ENCODE measurements at places on chromosomes 3 and 15. TPM values are rescaled to one million over a fixed set of nuclear protein-coding genes. Genes with fewer than 3 reads are reported as not detected.

OPA1 gene
- 20.8 TPM for total RNA-seq

FANCD2 gene
- total RNA-seq: 2.3 TPM

APOD gene
- total RNA-seq: 343 TPM

ITPKA gene
- total RNA-seq: 0.33 TPM

WWTR1 gene
- 46.2 TPM for total RNA-seq

CYP1A1 gene
- 1.6 TPM for total RNA-seq

GRCh38 chr15:58114812-58115211, 23.4 kb upstream of the AQP9 start:
- no peaks in the 10 kb centered on the region for H3K36me3 ChIP-seq
- H3K4me3 ChIP-seq: no peak overlapping the region
- peaks cover 6% of the 10 kb centered on the region for H3K4me1 ChIP-seq
- DNase-seq: no peak
- no peaks in the 10 kb centered on the region for H3K27me3 ChIP-seq
- no peak overlapping the region for H3K27ac ChIP-seq

DNA sequence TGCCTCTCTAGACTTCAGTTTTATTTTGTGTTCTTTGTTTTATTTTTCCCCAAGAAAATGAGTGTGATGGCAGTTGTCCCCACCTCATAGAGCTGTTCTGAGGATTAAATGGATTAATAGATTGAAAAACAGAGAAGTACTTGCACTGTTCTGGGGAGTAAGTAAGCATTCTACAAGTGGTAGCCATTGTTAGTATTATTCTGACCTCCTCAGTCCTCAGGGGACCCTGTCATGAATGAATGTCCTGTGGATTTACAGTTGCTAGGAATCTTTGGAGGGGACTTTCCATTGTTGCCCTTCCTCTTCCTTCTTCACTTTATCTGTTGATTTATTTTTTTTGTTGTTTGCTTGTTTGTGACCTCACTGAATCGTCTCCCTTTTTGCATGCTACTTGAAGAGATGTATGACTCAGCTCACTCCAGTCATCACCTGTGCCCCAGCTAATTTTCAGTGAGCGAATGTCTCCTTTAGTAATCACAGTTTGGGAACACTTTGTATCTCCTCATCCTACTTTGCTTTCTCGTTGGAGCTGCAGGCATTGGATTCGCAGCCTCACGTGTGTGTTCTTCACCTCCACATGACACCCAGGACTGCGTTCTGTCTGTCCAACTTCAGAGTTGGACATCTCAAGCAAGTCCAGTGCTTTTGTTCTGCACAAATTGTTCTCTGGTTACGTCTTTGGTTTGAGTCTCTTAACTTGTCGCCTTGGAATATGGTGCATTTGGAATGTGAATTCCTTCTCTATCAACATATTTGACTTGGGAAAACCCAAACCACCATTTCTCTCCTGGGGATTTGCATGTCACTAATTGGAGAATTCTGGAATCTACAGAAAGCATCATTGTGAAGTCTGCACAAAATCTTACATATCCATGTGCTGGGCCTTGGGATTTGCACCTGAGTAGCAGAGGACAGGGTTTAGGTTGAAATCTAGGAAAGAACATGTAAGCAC, 54.5 kb downstream of the LRTM1 start:
- no peaks in the 10 kb centered on the region for H3K27me3 ChIP-seq
- no peak overlapping the region for H3K27ac ChIP-seq
- no peak for DNase-seq
- H3K4me1 ChIP-seq: no peaks in the 10 kb centered on the region
- no peak overlapping the region for H3K4me3 ChIP-seq

DNA sequence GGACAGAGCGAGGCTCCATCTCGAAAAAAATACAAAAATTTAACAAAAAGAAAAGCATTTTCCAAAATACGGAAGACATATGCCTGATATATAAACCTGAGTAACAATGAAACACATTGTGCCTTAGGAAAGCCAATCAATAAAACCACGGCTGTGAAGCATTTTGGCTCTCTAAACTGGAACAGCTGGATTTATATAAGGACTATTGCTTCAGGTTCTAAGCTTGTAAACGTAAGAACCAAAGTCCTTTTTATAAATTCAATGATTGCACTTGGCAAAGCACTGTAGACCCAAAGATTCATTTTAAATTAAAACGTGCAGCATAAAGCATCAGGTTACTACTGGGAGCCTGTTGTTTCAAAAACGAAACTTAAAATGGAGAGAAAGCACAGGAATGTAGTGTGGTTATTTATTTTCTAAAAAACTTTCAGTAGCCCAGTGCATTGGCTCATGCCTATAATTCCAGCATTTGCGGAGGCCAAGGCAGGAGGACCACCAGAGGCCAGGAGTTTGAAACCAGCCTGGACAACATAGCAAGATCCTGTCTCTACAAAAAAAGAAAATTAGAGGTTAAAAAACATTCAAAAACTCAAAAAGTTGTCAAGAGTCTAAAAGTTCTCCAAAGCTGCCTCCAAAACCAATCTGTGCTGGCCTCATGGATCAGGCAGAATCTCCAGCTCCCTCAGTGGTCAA, 61.5 kb downstream of the USF3 start:
- no peak overlapping the region for H3K27ac ChIP-seq
- H3K36me3 ChIP-seq: no peaks in the 10 kb centered on the region
- no peak overlapping the region for H3K4me3 ChIP-seq
- no peaks in the 10 kb centered on the region for H3K27me3 ChIP-seq

GRCh38 chr3:16050641-16051467, 123.6 kb upstream of the GALNT15 start:
- no peak overlapping the region for H3K4me3 ChIP-seq
- no peaks in the 10 kb centered on the region for H3K36me3 ChIP-seq
- H3K4me1 ChIP-seq: peaks cover 5% of the 10 kb centered on the region
- no peaks in the 10 kb centered on the region for H3K27me3 ChIP-seq

DNA sequence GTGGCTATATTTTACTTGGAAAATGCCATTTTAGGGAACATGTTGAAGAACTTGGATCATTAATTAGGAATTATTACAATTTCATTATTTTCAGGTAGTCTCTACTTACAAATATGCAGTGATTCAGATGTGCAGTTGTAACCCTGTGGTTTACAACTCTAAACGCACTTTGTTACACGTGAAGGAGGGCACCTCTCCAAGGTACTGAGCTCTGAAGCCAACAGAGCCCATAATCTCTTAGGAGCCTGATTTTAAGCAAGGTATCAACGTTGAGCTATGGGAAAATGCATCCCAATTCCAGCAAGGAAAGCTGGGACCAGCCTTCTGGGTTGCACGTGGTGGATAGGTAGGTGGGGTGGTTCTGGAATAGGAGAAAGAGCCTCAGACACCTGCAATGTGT, 81.5 kb upstream of the FAM3D start:
- no peak for DNase-seq
- H3K4me1 ChIP-seq: no peaks in the 10 kb centered on the region
- H3K36me3 ChIP-seq: no peaks in the 10 kb centered on the region
- no peaks in the 10 kb centered on the region for H3K27me3 ChIP-seq

DNA sequence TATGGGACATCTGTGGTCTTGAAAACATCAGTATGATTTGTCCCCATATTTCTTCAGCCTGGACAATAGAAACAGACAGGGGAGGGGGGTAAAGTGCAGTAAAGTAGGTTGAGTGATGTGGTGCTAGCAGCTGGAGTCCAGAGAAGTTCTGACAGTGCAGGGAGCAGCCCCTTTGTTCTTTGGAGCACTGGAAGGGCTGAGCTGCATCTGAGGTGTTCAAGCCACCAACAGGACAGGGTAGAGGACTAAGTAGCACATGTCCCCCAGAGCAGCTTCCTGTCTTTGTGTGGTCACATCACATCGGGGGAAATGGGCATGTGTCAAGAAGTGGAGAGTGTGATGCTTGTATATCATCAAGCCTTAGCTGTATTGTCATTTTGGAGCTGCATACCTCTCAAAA, 12.1 kb downstream of the MRPS22 start:
- H3K27ac ChIP-seq: no peak overlapping the region
- no peaks in the 10 kb centered on the region for H3K27me3 ChIP-seq
- peaks cover 27% of the 10 kb centered on the region for H3K4me1 ChIP-seq

Data from body of pancreas (tissue), 4 donors.